HL-60 (cell line): ENCODE measurements at places on chromosomes 6 and 20.

- DNase-seq = no peak
Observed at GRCh38 chr6:26024651-26025046, 62.0 kb downstream of the TRIM38 start.

DNA sequence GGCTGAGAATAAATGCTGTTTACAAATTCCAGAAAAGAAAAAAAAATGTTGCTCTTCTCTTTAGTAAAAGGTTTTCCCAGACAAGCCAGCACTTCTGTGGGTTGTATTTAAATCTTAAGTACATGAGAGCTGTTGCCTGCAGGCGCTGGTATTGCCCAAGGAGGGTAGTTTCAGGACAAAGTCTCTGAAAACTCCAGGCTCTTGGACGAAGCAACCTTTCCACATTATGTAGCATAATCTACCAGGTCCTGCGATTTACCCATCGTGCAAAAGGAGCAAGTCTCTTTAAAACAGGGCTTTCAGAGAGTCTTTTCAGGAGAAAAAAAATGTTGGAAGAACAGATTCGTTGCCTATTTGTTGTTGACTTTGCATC is 65.6 kb downstream of the PLG start:
- DNase-seq = no peak

DNA sequence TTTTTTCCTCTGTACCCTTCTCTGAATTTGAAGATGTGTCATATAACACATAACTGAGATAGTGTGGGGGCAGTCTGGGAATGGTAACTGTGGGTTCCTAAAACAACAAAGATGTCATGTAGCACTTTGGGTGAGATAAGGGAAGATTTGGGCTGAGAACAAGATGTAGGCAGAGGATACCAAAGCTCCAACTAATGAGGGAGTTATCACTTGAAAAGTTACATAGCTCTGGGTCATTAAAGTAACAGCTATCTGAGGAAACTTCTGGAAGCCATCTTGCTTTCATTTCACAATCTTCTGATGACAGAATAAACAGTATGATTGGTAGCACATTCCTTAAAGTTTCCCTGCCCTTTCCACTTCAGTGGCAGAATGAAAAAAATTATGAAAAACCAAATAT is 255.4 kb downstream of the TBX18 start:
- DNase-seq = no peak

DNA sequence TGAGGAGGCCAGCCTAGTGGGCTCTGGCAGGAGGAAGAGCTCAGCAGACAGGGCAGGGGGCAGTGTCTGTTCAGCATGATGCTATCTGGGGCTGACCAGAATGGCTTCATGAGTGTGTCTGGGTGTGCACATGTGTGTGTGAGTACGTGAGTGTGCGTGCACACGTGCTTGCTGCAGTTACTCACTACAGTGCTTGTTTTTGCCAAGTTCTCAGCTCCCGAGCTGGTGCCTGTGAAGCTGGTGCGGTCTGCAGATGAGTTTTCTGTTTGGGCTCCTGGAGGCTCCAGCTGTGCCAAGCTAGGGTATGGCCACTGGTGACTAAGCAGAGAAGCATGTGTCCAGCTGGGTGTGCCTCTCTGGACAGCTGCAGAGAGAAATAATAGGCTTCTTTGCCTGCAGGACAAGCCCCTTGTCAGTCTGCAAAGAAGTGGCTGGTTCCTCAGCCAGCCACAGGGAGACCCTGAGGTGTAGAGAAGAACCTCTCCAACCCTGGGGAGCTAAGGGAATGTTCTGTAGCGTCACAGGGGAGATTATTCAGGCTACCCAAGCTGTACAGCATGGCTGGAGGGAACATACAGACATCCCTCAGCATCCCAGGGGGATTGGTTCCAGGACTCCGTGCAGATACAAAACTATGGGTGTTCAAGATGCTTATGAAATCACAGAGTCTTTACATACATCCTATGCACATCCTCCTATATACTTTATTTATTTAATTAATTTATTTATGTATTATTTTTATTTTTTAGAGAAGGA is 40.2 kb upstream of the FAM50B start:
- DNase-seq = no peak

DNA sequence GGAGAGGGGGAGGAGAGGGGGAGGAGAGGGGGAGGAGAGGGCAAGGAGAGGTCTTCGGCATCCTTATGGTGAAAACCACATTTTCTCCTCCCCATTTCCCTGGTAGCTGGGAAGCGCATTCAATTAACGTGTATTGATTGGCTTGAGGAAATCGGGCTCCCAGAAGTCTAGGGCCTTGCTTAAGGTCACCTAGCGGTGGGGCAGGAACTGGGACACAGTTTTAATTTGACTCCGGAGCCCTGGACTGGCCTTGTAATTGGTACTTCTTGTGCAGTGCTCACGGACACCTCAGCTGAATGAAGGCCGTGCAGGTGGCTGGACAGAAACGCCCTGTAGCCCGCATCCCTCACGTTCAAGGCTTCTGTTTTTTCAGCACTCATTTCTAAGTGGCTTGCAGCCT is 42.8 kb downstream of the CTCFL start:
- no peak for DNase-seq

DNA sequence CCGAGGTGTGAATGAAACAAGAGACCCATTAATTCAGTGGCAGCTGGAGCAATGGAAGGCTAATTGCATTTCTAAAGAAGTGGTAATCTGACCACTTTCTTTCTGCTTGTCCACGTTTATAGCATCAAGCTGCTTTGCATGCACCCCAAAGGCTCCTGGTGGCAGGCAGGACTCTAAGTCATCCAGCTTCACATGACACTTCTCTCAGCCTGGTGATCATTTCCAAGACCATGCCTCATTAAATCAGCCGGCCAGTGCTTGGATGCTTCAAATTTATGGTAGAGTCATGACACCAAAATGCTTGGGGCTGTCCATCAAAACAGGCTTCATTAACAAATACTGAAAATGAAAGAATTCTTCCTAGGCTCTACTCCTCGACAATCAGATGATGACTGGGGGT is 614.9 kb downstream of the DOK5 start:
- DNase-seq = no peak

- no peak for DNase-seq
Observed at GRCh38 chr6:3872370-3872854, 23.2 kb downstream of the FAM50B start.

- DNase-seq = peak; percentile 79
Observed at GRCh38 chr6:31737315-31737990, 1.1 kb upstream of the CLIC1 start.

- DNase-seq = peak; percentile 97
Observed at GRCh38 chr20:45946149-45946970, 11.9 kb downstream of the PCIF1 start.

- DNase-seq = no peak
Observed at GRCh38 chr20:57261457-57262251, 4.8 kb downstream of the BMP7 start.

GRCh38 chr20:63497138-63497945 is 1.5 kb downstream of the EEF1A2 start:
- no peak for DNase-seq

GRCh38 chr6:5190507-5190906 is 70.2 kb downstream of the LYRM4 start:
- no peak for DNase-seq

- DNase-seq = no peak
Observed at GRCh38 chr6:149489967-149490366, 5.2 kb upstream of the ZC3H12D start.

DNA sequence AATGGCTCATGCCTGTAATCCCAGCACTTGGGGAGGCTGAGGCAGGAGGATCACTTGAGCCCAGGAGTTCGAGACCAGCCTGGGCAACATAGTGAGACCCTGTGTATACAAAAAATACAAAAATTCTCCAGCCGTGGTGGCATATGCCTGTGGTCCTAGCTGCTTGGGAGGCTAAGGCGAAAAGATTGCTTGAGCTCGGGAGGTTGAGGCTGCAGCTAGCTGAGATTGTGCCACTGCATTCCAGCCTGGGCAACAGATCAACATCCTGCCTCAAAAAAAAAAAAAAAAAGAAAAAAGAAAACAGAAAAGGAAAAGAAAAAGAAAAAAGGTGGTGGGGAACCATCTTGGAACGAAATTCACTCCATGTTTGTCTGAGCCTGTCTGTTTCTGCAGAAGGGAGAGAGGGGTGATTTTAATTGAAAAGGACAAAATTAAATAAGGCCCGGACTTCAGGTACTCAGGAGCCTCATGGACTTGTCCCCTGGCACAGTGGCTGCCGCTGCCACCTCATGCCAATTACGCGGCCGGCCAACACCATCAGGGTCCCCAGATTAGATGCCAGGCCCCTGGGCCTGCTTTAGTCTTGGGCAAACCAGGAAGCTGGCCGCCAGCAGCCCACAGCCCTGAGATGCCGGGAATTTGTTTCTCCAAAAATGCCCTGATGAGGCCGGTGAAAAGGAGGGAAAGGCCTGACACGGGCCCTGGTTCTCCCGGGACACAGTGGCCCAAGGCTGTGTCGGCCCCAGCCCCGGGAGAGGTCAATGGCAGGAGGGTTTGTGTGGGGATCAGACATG is 37.8 kb upstream of the STX16 start:
- no peak for DNase-seq

DNA sequence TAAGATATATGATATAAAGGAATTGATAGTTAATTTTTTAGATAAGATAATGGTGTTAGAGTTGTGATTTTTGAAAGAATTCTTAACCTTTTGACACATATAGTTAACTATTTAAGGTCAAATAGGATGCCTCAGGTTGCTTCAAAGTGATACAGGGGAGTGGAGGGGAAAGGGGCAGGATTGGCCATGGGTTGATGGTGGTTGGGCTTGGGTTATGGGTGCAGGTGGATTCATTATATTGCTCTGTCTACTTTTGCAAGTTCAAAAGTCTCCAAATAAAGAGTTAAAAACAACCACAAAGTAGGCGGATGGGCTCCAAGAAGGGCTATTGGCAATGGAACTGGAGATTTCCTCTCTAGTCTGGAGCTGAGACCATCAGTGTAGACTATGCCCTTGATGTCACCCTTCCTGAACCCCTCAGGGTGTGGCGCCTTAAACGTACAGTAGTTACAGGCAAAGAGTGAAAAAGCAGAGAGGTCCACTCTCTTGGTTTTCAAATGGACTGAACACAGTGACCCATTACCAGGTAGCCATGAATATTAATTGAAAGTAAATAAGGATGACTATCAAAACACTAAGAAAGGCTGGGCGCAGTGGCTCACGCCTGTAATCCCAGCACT is 81.2 kb downstream of the PTPN1 start:
- no peak for DNase-seq

DNA sequence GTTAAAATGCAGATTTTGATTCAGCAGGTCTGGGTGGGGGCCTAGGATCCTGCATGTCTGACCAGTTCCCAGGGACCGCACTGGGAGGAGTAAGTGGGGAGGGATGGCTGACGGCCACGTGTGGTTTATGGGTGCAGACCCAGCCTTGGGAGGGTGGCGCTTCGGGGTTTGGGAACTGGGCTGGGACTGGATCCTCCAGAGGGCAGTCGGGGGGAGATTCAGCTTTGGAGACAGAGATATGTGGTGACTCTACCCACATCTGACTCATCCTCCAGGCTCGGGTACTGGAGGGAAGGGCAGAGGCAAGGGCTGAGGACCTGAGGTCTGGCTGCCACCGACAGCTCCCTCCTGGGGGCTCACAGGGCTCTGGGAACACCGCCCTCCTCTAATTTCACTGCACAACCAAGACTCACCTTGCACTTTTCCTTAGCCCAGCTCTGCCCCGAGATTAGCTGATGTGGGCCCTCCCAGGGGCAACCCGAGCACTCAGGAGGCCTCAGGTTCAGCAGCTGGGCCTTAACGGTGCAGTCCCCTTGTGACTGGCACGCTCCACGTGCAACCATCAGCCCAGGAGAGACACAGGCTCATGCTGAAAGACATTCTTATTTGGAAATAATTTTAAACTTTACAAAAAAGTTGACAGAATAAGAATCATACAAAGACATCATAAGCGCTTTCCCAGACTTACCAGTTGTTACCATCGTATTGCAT is 172.8 kb upstream of the PMEPA1 start:
- no peak for DNase-seq

- DNase-seq = no peak
Observed at GRCh38 chr20:60221593-60221992, 263.4 kb downstream of the CDH26 start.

- no peak for DNase-seq
Observed at GRCh38 chr6:109946979-109947378, 31.1 kb upstream of the GPR6 start.

GRCh38 chr20:58622671-58623578 is 28.2 kb upstream of the STX16 start:
- DNase-seq = no peak

DNA sequence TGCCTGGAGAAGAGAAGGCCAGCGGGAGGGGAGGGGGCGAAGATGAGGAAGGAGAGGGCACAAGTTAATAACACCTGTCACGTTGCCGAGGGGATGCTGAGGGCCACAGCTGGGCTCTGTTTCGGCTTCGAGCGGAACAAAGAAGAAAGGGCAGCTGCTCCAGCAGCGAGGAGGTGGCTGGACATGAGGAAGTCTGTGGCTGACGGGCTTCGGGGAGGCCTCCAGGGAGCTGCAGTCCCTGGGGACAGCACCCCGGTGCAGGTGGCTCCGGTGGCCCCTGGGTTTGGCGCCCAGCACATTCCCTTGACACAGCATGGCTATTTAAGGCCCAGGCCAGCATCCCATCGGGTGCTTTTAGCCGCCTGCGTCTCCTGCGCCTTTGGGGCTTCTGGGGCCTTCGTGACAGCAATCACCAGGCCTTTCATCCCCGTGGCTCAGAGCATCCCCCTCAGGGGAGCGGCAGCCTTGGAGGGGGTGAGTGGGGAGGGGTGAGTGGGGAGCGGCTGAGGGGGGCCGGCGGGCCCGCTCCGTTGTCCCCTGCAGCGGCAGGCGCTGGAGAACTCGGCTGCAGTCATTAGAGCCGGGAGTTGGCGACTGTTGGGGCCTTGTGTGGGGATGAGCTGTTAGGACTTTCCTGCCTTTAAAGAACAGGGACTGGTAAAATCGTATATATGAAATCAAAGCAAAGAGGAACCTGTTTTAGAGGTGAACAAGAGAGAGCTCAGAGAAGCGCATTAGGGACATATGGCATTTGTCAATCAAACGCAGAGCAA is 99.0 kb downstream of the TMEM242 start:
- no peak for DNase-seq

DNA sequence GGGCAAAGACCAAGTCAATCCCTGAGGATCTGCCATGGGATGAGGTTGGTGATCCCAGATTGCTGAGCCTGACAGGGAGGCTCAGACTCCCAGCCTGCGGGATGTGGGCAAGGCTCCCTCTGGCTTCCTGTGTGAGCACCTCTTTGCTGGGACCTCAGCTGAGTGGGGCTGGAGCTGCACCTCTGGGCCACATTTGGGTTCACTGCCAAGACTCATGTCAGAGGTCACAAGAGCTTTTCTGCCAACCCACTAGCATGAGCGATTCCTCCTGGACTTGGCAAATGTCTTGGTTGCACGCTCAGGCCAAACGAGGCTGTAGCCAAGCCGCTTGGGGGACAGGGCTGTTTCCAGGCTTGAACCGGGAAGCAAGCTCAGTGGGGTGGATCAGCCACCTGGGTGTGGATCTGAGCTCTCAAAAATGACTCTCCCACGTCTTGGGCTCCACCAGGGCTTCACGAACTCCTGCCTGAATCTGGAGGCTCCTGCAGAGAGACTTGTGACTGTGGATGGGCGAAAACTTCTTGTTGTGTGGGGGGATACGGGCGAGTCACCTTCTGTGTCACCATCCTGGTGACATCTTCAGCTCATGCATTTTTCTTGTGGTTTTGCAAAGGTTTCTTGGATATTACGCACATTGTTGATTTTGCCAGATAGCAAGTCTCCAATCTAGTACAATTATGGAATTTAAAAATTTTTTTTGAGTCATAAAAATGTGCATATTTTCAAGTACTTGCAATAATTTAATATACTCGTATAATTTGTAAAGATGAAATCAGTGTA is 359.5 kb downstream of the CDH4 start:
- DNase-seq = no peak

GRCh38 chr6:56567501-56567900 is 75.2 kb downstream of the DST start:
- DNase-seq = no peak
